ENCODE measurements at places on chromosomes 2 and 18.

- DNase-seq: peak; percentile 77
Observed at GRCh38 chr2:88429929-88430328, 22.6 kb downstream of the FOXI3 start.

DNA sequence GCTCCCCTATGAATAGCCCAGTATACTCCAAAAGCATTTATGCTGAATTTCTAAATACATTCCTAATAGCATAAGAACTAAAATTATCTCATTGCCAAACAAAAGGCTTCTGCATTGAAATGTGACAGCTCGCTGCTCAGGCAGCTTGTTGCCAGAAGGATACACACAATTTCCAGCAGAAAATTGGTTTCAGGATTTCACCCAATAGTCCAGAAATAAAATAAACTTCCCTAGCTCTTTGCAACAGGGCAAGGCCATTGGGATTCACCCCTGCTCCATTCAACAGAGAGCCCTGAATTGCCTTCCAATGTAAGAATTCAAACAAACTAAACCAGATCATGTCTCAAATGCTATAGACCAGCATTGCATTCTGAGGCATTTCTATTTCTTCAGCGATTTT is 70.7 kb downstream of the RBM43 start:
- no peak for DNase-seq

DNA sequence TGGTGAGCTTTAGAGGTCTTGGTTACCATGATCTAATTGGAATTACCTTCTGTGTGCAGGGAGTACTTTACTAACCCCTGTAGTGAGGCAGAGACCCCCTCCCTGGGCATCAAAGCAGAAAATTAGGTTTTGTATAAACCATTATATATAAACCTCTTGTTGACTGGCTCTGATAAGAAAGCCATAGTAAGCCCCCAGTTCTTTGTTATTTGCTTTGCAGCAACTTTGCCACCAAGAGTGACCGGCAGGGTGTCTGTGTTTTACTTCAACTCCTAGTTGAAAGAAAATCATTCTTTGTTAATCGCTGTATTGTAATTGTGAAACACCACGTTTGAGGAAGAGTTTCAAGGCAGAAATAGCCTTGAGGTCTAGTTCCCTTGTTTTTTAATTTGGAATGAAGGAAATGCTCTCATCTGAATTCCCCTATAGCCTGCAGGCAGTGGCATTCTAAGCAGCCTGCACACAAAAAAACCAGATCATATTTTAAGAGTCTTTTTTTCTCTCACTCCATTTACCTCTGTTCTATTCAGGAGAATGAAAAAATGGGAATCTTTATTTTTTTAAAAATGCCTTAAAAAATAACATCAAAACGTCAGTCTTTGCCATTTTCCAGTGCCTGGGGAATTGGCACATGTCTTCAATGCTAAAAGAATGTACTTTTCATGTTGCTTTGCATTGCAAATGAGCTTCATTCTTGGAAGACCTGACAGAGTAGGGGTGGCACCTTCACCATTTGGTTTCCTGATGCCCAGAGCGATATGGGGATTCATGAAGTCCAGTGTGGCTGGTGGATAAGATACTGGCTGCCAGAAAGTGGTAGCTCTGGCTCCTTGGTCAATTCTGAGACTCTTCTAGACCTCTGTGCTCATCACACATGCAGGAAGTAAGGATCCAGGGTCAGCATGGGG is 338.1 kb downstream of the SLC4A3 start:
- peak; percentile 74 for DNase-seq

DNA sequence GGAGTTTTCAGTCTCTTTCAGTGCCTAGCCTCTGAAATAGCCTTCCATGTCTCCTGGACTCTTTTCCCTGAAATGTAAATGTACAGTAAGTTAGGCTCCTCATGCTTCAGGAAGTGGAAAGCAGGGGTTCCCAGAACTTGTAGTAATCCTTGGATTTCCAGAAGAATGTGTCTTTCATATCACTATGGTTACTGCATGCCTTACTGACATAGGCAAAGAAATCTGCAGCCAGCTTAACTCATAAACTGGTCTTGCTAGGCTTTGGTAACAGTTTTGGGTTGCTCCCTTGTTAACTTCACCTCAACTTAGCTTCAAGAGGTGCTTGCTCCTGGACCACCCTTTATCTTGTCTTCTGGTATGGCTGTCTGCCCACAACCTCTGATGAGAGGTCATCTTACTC is 686.8 kb upstream of the DDX18 start:
- DNase-seq: no peak

DNA sequence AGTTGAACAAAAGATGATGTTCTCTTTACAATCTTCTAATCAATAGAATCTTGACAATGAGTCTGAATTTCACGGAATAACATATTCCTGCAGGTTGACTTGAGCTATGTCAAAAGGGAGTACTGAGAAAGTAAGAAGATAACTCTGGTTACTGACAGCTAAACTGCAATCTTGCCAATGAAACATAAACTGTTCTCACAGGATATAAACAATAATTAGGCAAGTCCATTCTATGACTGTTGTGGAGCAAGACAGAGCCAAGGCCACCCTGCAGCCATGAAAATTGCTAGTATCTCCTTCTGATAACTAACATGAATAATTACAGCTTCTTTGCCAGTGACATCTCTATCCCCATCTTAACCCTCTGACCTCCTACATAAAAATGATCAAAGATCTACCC is 6.3 kb upstream of the RPRD1A start:
- no peak for DNase-seq

Data from endodermal cell (in vitro differentiated cells).